ENCODE measurements at places on chromosomes 6 and 20. TPM values are rescaled to one million over a fixed set of nuclear protein-coding genes. Genes with fewer than 3 reads are reported as not detected.

DNA sequence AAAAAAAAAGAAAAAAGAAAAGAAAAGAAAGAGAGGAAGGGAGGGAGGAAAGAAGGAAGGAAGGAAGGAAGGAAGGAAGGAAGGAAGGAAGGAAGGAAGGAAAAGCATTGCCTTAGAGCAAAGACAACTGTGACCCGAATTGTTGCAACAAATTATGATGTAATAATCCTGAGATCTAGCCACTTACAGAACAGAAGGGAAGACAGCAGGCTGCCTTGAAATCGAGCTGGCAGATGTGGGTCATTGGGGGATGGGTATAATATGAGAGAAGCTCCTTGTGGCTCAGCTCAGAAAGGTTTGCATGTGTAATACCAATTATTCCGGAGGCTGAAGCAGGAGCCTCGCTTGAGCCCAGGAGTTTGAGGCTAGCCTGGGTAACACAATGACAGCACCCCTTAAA lies 208.1 kb upstream of the PROKR2 start:
- peak; percentile 31 for DNase-seq

MOG gene
- not detected for total RNA-seq

DNA sequence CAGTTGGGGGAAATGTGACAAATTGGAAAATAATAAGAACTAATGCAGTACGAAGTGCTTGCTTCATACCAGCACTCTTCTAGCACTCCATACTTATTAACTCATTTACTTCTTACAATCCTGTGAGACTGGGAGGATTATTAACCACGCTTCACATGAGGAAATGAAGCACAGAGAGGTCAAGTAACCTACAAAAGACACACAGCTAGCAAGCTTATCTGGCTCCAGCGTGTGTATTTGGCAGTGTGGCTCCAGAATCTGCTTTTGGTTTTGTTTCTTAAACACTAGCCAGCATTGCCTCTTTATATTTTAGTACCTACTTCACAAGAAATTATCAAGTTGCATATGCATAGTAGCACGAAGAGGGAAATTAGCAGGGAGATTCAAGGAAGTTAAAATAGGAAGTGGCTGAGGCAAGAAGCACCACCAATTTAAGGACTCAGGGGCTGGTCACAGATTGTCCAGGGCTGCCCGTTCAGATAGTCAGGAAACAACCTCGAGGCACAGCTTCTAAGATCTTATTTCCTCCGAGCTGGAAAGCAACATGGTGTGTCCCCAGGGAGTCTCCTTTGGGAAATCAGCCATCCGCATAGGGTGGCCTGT lies 302.7 kb upstream of the PRDM1 start:
- DNase-seq = no peak

LTB gene
- total RNA-seq = not detected

GRCh38 chr6:76644231-76644630 lies 571.8 kb upstream of the IMPG1 start:
- no peak for DNase-seq

DNA sequence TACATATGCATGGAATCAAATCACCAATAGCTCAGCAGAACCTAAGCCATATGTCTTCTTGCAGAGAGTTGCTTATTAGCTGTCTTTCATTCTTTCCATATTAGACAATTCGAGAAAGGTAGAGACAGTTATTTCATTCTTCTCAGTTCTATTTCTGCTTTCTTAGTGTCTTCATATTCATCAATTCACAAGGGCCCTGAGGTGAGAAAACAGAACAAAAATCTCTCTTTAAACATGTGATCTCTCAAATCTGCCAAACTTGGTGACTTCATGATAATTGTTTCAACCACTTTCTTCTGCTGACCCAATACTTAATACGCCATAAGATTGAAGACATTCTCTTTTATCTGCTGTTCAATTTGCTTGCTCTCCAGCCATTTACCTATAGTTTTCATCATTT lies 229.7 kb upstream of the MARCKS start:
- DNase-seq = no peak

ENPP4 gene
- total RNA-seq = 2.1 TPM

ABCF1 gene
- total RNA-seq = 44.5 TPM

GINS1 gene
- total RNA-seq = 14.8 TPM

DNA sequence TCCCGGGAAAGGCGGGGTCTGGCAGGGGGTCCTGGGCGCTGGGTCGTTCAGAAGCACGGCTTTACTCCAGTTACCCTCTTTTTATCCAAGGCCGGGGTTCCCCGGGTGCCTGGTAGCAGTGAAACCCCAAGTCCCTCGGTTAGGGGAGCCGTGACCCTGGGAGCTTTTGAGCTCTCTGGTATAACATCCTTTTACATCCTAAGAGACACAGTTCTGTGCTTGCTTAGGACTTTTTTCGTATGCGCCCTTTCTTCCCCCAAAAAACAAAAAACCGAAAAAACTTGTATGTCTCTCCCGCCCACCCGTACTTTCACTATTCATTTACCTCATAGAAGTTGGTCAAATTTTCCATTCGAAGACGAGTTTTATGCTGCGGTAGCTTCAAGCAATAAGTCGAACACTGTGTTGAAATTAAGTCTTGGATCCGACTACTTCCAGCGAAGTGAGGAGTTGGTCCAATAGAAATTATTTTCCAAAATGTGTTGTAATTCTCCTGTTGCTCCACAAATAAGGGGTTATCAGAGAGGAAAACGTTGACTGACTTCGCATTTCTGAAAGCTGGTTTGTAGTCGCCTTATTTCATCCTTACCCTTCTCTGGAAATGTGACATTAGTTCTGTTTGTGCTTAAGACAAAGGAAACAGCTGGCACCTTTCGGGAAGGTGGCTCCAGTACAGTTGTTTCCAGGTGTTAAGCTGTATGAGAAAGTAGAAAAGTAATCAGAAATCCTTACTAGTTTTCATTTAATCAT lies 816 bp upstream of the MAN1A1 start:
- DNase-seq = peak; percentile 13

GRCh38 chr6:13923527-13924145 lies 1.1 kb upstream of the RNF182 start:
- DNase-seq = peak; percentile 60

- no peak for DNase-seq
These were observed 1956.6 kb upstream of the DEFB115 start for GRCh38 chr20:29300579-29301551.

TBX18 gene
- 13.4 TPM for total RNA-seq

- DNase-seq = no peak
These were observed 405.7 kb downstream of the RFPL4B start for GRCh38 chr6:112752791-112753190.

GRCh38 chr6:130432838-130433237 lies 67.0 kb downstream of the TMEM200A start:
- no peak for DNase-seq

- DNase-seq = no peak
These were observed 56.0 kb downstream of the APCDD1L start for GRCh38 chr20:58459058-58459750.

- no peak for DNase-seq
These were observed 29.4 kb upstream of the BEND3 start for GRCh38 chr6:107144666-107145065.

GRCh38 chr20:20297181-20297580 lies 70.7 kb upstream of the INSM1 start:
- no peak for DNase-seq

- DNase-seq = peak; percentile 58
These were observed 528 bp downstream of the NUDT3 start for GRCh38 chr6:34391786-34392496.

RNF39 gene
- total RNA-seq = not detected

DNA sequence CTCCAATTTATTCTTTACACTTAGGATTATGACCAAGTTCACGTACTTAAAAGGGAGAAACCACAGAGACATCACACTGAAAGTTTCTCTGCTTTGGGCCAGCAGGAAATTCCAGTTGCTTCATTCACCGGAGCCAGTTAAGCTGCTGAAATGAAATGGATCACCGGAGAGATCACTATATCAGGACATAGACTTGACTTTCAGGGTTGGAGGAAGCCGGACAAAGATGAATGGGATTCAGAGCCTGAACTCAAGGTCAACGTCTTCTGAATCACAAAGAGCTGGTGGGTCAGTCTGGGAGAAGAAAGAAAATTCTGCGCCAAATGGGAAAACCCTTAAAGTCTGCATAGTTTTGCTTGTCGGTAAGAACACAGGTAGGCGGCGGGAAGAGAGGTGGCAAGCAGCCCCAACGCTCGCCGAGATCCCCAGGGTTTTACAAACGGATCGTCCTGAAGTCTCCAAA lies 81.9 kb upstream of the CCDC28A start:
- DNase-seq = peak; percentile 65

GRCh38 chr6:47174502-47175023 lies 132.4 kb upstream of the ADGRF1 start:
- no peak for DNase-seq

DNA sequence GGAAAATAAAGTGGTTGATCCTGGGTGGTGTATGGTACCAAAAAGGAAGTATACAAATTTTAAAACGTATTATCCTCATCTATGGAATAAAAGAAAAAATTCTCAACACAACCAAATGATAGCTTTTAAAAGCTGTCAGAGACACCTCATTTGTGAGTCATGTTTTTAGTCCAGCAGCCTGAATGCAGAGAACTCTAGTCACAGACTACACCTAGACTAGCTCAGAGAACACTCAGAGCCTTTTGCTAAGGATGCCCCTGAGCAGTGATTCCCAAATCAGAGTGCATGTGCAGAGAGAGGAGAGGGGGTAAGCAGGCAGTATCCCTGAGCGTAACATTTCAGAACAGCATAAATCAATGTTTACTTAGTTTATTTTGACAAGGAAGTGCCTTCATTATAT lies 809.3 kb downstream of the HACE1 start:
- DNase-seq = no peak

DNA sequence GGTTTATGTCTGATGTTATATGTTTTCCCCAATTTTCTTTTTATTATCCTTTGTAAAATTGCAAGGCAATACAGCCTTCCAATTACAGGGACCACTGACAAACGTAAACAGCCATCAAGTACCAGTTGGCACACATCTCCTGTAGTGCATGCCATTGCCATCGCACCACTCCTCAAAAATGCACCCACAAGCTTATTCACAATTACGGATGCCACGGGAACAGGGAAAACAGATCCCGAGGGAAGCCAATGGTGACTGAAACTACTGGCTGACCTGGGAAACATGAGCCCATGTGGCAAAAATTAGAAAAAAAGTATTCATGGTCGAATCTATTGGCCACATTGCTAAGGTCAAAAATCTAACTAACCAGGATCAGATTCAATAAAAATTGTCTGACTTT lies 395.2 kb downstream of the PAX1 start:
- DNase-seq = no peak

GRCh38 chr20:38209054-38209675 lies 44.1 kb upstream of the TGM2 start:
- DNase-seq = no peak

DNA sequence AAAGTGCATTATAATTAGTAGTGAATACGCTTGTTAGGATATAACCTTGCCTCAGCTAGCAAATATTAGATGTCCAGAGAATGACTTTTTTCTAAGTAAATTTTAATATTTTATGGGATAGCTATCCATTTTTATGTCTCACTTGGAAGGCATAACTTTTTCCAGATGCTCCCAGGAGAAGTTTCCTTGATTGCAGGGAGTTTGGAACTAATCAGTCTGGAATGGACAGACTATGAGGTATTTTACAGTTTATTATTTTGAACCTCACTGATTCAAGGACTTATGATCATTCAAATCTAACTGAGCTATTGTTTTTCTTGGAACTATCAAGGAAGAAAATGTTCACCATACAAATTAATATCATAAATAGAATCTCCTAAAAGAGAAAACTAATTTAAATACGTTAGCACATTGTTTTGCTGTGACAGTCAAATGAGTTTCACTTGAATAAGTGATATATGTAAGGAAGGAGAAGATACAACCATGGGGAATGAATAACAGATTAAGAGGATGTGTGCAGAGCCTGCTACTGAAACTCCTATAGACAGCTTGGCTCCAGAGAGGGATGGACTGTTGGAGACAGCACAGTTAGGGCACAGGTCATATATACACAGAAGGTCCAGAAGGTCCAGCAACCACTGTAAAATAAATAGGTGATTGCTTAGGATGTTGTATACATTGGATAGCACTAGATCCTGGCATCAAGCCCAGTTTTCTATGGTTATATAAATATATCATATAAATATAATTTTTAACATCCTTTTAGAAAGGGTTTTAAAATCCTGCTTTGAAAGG lies 20.6 kb upstream of the LCA5 start:
- DNase-seq = no peak

GJA1 gene
- total RNA-seq = 0.32 TPM

GNMT gene
- 0.34 TPM for total RNA-seq

DNA sequence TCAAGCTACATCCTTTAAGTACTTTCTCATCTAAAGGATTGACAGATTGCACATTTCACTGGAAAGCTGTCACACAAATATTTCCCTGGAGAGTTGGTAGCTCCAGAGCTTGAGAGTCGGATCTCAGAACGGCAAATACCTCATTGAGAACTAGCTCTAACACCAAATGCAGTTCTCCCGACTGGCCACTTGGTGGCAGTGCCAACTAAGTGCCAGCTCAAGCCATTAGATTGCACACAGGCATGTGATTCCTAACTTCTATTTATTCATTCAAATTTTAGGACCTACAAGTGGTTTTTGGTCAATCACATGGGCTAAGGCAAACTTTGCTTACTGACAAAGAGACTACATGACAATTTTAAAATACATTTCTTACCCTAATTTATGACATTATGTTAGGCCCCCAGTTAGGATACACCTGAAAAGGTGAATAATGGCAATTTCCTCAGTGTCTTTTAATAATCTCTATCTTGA lies 7.9 kb upstream of the MCHR2 start:
- peak; percentile 69 for DNase-seq

DNA sequence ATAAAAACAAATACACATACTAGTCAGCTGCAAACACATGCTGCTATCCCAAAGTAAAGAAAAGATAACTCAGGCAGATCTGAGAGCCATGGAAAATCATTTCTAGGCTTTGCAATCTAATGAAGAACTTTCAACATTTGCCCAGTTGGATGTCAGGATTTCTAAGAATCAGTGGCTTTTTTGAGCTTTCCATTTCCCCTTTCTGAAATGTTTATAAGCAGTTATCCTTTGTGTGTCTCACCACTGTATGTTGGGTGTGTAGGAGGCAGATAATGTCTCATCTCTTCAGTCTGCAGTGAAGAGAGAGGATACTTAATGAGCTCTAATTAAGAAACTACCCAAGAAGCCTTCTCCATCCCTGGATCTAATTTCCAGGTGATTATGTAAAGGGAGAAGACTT lies 43.6 kb downstream of the RGS17 start:
- no peak for DNase-seq

DNA sequence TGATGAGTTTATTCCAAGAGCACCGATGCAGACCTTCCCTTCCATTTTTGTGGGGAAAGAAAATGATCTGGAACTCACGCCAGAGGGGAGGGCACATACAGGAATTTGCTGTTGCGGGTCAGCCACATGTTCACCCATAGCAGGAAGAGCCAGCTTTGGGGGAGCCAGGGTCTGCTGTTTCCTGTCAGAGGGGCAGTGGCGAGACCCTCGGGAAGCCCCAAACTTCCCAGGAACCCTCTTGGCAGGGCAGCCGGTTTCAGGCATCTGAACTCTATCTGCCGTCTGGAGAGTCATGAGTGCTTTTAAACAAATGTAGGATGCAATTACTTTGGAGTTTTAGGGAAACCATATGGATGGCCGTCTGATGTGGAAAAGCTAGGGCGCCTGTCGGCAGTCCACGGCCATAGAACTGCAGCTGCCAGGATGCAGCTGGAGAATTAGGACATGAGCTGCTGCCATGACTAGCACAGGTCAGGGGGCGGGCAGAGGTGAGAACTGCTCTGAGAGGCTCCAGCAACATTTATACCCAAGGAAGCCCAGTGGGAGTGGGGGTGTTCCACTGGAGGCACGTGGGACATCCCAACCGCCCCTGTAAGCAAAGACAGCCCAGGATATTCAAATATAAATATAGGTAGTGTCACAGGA lies 14.8 kb upstream of the SERPINB9 start:
- DNase-seq = no peak

PCSK2 gene
- total RNA-seq = not detected

RAET1L gene
- total RNA-seq = not detected

- no peak for DNase-seq
These were observed 5.0 kb upstream of the APOBEC2 start for GRCh38 chr6:41047745-41048732.

All from SK-MEL-5 (cell line).